ENCODE measurements at places on chromosomes 7 and 10.

DNA sequence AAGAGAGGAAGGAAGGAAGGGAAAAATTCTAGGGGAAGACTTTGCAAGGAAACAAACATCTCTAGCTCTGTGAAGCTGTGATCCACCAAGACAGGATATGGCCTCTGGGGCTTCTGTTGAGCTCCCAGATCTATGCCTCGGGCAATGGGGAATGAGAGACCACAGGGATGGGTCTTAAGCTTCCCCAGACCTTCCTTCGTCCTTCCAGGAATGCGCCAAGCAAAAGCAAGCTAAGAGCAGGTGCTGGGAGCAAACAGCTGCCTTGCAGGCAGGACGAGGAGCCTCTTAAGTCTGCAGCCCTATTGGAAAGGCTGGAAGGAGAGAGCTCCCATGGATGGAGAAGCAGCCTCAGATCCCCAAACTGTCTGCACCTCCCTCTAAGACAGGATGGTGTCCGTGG is 21.9 kb upstream of the ELN start:
- DNase-seq, result no peak

DNA sequence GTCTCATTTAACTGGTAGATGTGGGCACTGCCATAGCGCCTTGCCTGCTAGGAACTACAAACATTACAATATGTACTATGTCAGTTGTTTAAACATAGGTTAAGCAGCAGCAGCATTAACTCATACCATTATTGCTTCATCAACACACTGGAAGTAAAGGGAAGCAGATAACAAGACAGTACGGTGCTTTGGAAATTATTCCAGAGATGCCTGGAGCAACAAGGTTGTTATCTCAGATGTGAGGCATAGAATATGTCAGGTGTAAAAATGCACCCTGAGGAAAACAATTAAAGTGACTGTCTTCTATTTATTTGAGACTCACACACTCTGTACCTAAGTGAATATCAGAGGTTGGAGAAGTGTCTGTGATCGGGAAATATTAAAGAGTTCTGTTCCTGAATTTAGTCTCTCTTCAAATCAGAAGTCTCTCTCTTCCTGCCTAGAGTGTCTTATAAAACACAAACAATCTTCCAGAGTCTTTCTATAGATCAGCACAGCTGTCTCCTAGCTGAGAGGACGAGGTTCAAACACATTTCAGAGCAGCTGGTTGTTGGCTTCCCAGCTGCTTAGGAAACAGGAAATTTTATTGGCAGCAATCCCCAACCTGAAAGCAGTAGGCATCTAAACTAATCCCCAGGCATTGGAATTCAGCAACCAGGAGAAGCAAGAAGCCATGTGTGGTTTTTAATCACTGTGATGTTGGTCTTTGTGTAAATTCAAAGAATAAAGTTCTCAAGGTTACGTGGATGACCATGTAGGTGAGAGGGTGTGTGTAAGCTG is 994.4 kb upstream of the LRRTM3 start:
- no peak for DNase-seq

- DNase-seq, result peak; percentile 53
Measured at GRCh38 chr10:99285881-99286280, 43.3 kb upstream of the CNNM1 start.

DNA sequence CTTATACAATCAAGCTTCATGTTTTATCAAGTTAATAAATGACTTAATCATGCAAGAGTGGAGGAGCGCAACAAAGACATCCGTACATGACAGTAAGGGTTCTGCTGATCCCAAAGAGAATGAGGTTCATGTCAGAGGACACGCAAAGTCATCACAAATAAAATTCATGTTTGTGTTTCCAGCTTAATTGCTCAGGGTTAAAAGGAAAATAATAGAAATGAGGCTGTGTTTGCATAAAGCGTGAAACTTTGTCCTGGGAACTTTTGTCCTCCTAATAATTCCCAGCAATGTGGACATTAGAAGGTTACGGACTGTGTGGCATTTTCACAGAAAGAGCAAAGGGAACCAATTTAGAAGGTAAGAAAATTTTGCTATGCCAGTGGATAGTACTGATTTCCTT is 237.3 kb downstream of the INHBA start:
- no peak for DNase-seq

DNA sequence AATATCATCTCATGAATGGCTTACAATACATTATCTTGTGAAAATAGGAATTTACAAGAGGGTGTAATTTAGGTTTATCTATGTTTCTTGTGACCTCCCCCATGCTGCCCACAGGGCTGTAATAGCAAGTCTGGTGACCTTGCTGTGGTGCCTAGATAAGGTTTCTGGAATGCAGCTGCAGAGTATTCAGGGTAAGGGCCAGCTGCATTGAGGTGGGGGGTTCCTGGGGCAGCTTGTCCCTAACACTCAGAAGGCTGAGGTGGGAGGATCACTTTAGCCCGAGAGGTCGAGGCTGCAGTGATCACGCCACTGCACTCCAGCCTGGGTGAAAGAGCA is 5.3 kb upstream of the DHTKD1 start:
- no peak for DNase-seq

GRCh38 chr7:9149499-9150082 is 716.2 kb downstream of the NXPH1 start:
- no peak for DNase-seq

DNA sequence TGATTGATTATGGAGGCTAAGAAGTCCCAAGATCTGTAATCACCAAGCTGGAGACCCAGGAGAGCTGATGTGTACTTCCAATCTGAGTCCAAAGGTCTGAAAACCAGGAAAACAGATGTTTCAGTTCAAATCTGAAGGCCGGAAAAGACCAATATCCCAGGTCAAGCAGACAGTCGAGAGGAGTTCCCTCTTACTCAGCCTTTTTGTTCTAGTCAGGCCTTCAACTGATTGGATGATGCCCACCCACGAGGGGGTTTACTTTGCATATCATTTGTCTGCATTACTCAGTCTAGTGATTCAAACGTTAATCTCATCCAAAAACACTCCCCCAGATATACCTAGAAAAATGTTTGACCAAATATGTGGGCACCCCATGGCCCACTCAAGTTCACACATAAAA is 7.4 kb upstream of the ARID5B start:
- no peak for DNase-seq

- no peak for DNase-seq
Measured at GRCh38 chr7:48414011-48414732, 242.9 kb downstream of the ABCA13 start.

- DNase-seq, result peak; percentile 8
Measured at GRCh38 chr7:127504715-127505114, 80.7 kb downstream of the GCC1 start.

DNA sequence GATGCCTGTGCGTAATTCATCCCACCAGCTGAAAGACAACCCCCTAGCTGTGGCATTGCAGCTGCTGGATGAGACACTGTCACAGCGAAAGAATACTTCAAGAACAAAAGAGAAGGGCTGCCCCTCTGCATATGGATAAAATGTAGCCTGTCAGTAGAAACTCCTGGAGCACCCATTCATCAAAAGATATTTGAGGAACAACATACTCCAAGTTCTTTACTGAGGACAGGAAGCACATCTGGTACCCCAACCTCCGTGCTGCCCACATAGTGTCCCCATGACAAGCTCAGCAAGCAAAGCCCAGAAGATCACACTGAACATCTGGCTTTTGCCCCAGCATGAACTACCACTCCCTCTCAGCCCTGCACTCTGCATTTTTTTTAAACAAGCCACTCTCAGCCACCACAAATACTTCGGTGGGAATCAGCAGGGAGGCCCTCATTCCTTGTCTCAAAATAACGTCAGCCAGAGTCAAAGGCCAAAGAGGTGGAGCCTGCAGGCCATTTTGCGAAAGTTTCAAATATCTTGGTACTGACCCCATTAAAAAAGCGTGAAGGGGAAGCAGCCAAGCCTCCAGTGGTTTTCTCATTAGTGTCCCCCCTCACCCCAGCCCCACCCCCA is 1.7 kb downstream of the CREB3L2 start:
- peak; percentile 94 for DNase-seq

DNA sequence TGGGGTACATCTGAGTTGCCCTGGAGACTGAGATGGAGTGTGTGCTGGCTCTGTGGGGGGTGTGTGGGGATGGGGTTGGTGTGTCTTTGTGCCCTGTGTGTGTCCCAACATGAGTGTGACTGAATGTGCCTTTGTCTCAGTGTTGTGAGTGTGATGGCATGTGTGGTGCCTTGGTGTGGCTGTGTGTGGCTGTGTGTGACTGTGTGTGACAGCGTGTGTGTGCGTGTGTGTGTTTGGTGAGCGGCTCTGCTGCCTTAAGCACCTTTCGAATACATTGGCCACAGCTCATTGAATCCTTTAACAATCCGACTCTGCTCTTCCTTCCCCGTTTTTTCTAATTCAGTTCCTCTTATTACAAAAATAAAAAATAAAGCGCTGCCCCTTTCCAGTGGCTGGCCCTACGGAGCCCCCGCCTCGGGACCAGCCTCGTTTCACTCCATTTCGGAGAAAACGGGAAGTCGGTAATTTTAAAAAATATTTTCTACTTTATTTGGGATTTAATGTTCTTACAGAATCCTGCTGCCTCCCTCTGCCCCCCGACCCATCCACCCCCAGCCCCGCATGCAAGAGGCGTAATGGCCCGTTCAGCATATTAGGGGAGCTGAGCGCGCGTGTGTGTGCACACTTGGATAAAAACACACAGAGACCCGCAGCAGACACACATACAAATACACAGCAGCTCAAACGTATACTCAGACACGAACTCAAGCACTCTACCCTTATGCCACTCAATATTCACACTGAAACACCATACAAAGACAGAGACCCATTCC is 35.5 kb downstream of the HIF1AN start:
- no peak for DNase-seq

DNA sequence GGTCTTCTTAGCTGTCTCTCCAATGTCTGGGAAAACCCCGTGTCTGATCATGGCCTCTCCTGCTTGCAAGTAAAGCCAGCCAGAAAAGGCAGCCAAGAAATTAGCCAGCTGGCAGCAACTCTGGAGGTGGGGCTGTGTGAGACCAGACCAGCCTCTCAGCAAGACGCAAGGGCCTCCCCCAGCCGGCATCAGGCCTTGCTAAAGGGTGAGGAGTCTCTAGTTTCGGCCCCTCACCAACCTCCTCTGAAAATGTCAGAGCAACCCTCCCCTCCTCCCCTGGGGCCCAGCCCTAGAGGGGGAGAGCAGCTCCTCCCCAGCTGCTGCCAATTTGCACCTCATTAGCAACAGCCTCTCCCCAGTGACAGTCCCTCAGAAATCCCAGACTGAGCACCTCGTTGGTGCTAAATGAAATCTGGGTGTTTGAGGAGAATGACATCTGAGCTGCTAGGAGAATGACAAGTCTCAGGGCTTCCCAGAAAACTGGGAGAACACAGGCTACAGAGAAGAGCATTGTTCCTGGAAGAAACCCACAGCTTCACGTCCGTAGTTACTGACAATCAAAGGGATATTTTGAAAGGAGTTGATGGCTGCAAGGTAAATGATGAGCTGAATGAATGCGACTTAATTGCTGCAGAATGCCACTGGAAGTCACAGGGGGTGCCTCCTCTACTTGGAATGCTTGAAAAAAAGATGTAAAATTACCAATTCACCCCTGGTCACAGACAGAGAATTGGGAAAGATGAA is 25.9 kb downstream of the DGKI start:
- DNase-seq, result peak; percentile 71

GRCh38 chr10:122164023-122164601 is 107.0 kb upstream of the BTBD16 start:
- DNase-seq, result no peak

- peak; percentile 79 for DNase-seq
Measured at GRCh38 chr10:76717141-76717540, 920.5 kb downstream of the KCNMA1 start.

- DNase-seq, result peak; percentile 17
Measured at GRCh38 chr7:55983537-55983936, 19.2 kb downstream of the NIPSNAP2 start.

- no peak for DNase-seq
Measured at GRCh38 chr7:118429141-118429540, 204.6 kb downstream of the ANKRD7 start.

- no peak for DNase-seq
Measured at GRCh38 chr10:3790858-3791257, 5.8 kb upstream of the KLF6 start.

DNA sequence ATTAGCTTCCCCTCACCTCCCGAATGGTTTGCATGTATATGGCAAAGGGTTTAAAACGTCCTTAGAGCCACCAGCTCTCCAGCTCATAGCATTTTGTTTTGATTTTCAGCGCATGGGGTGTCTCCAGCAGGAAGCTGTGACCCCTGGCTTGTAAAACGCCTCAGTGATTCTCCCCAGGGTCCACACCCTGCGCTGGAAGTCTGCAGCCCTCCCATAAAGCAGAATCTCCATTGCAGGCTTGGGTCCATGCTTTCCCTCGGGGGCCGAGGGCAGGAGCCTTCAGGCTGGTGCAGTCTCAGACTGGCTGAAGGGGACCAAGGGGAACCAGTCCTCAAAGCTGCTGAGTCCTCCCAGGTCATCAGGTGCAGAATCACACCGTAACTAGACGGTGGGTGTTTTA is 109.7 kb downstream of the VIPR2 start:
- no peak for DNase-seq

DNA sequence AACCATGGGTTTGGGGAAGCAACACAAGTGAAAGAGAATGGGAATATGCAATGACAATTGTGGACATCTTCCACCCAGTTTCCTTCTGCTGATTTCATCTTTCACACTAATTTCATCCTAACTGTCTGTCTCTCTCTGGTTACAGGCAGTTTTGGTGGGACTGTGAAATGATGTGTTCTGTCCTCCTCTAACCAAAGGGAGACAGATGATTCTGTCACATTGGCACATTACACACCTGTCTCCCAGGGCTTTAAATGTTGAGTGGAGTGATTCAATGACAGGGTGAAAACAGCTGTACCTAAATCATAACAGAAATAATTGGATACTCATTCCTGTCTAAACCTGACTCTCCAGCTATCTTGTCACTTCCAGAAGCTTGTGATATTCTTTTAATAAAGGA is 60.0 kb downstream of the DGKB start:
- no peak for DNase-seq

GRCh38 chr7:24922099-24922773 is 57.7 kb downstream of the OSBPL3 start:
- peak; percentile 71 for DNase-seq

Measured in fibroblast of skin of scalp (primary cell).